Midbrain (tissue), 1 donor: ENCODE measurements at places on chromosomes 4 and X.

- DNase-seq = no peak
Measured at GRCh38 chrX:109704563-109704962, 28.5 kb downstream of the ACSL4 start.

GRCh38 chr4:137083571-137084135 is 448.6 kb downstream of the PCDH18 start:
- DNase-seq = no peak

- DNase-seq = no peak
Measured at GRCh38 chr4:20643631-20644030, 56.6 kb upstream of the PACRGL start.

DNA sequence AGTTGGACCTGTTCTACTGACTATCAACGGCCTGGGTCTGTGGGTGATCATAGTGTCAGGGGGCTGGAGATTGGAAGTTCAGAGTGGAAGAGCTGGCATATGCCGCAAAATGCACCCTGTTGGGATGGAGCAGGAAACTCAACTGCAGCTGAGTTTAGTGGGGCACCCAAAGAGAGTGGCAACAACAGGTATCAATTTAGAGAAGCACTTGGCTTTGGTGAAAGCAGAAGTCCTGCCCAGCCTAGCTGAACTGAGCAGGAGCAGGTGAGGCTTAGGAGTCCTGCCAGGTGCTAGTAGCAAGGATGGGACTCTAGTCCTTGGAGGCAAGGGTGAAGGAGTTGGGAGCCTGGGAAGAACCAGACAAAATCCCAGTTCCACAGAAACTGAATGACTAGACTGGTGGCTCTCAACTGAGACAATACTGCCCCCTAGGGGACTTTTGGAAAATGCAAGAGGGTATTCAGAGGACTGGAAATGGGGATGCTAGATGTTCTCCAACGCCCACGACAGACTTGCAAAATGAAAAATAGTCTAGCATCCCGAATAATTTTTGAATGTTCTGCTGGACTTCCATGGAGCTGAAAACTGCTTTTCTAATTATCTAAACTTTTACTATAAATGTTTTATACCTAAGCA is 49.4 kb downstream of the RTL9 start:
- peak; percentile 70 for DNase-seq

GRCh38 chrX:133561251-133561650 is 146.0 kb upstream of the GPC4 start:
- DNase-seq = no peak

DNA sequence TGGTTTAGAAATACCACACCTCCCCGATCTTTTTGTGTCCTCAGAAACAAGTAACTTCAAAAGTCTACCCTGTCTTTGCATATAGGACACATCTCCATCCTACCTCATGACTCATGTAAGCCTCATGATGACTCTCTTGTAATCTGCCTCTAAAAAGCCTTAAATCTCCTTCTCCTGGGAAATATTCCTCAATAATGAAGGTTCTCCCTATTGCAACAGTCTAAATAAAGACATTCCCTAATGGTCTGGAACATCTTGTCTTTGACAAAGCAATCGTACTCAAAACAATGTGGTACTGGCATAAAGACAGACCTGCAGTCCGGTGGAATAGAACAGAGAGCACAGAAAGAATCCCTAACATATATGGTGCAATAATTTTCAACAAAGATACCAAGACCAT is 257.7 kb downstream of the OPHN1 start:
- no peak for DNase-seq

DNA sequence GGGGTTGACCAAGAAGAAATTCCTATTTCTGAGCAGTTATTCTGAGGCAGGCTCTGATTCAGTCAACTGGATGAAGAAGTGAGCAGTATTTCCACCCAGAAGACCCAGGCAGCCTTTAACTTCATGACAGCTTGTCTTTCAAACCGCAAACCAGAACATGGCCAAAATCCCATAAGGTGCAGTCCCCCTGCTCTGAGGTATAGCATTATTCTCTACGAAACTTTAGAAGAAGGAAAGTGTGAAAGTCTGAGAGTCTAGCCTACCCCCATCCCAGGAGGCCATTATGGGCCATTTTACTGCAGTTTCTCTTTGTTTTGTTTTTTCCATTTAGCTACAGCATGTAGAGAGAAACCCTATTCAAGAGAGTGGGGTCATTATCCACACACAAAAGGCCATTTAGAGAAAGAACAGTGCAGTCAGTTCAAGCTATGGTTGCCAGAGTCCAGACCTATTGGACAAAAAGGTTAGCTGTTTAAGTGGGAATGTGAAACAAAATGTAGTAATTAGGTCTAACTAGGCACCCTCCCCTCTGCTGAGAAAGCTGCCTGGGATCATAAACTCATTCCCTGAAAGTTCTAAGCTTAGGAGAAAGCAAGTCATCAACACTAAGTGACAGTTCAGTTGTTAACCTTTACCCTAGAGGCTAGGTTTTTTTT is 52.1 kb upstream of the RASGEF1B start:
- peak; percentile 72 for DNase-seq

DNA sequence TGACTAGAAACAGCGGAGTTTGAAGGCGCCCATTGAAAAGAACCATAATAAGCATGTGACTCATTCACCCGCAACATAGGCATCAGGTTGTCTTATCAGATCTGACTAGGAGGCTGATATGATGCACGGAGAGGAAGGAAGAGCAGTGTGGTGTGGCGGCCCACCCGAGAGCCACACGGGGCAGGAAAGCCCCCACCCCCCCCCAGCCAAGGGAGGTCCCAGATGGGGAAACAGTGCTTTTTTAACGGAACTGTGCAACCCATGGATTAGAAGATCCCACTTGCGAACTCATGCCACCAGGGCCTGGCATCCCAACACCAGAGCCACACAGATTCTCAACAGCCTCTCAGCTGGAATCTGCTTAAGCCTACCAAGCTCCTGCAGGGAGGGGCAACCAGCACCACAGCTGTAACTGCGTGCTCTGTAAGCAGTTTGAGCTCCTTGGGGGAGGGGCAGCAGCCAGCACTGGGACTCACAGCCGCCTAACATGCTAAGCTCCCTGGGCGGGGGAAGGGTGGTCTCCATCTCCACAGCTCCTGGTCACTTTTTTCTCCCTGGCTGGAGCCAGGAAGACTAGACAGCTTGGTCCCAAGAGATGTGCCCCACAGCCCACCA is 466.2 kb downstream of the PDGFC start:
- DNase-seq = no peak

DNA sequence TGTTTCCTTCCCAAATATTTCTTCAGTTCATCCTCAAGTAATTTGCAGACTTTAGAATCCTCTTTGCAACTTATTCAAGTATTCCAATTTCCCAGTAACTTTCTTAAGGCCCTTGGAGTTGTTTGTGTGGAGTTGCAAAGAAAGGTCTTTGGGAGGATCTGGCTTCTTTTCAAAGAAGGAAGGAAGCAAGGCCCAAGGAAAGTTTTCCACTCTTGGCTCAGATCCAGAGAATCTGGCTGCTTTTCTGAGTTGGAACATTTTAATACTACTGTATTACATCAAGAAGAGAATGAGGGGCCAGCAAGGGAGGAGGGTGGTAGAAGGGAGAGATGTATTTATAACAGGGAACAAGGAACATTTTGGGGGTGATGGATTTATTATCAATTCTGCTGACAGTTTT is 10.5 kb downstream of the CDX4 start:
- DNase-seq = no peak

DNA sequence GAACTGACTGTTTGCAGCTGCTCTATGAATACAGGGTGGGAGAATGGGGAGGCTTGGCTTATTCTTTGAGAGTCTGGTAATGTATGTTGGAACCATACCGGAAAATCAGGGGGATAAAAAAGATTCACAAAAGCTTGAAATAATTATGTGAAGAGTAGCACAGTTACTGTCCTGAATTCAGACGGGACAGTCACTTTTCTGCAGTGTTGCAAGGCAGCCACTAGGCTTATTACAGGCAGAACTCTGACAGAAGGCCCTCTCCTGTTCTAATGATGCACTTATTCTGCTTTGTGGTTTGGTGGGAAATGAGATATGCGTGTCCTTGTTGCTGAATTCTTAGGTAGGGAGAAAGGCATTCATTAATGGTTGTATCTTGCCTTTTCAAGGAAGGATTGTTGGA is 37.2 kb downstream of the GUCY1B1 start:
- DNase-seq = no peak

DNA sequence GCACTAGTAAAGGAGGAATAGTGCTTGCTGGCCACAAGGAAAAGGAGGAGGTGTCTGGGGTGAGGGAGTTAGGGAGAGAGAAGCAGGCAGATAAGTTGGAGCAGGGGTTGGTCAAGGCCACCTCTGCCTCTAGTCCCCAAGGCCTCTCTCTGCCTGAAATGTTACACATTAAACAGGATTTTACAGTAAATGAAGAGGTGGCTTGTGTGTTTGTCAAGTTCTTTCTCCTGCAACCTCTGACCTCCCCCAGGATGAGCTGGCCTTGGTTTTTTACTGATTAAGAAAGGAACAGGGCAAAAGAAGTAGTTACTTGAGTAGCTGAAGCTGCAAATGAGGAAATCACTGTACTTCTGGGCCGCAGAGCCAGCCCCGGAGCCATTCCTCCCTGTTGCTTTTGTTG is 2.0 kb downstream of the GJB1 start:
- no peak for DNase-seq

GRCh38 chr4:140057701-140058100 is 96.3 kb downstream of the MAML3 start:
- no peak for DNase-seq

- no peak for DNase-seq
Measured at GRCh38 chr4:138053641-138054301, 188.4 kb downstream of the SLC7A11 start.

DNA sequence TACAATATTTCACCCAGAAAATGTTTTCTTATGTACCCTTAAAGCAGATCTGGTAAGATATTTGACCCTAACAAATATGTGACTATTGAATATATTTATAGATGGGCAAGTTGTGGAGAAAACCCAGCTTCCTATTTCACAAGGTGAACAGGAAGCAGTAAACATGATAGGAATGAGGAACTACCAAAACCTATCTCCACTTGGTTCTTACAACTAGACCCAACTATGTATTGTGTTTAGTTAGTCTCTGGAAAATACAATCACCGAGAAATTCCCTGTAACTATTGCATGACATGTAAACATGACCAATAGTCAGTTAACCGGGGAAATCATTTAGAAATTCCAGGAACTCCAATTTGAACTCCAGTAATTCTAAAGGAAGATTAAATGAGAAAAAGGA is 8.4 kb upstream of the RXFP1 start:
- no peak for DNase-seq

- DNase-seq = no peak
Measured at GRCh38 chrX:39627257-39627656, 470.5 kb downstream of the BCOR start.

DNA sequence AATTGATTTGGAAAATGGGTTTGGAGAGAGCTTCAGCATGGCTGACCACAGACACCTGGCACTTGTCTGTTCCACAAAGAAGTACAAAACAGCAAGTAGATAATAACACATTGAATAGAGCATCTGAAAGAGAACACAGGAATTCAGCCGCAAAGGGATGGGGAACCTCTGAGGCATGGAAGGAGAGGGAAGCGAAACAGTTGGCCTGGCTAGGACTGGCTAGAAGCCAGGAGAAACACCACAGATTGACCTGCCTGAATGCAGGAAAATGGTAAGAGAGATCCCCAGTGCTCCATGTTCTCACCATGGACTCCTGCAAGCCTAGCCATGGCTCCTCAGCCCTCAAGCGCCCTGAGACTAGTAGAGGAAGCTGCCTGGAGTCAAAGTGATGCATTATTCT is 169.7 kb upstream of the SH3RF1 start:
- DNase-seq = no peak

DNA sequence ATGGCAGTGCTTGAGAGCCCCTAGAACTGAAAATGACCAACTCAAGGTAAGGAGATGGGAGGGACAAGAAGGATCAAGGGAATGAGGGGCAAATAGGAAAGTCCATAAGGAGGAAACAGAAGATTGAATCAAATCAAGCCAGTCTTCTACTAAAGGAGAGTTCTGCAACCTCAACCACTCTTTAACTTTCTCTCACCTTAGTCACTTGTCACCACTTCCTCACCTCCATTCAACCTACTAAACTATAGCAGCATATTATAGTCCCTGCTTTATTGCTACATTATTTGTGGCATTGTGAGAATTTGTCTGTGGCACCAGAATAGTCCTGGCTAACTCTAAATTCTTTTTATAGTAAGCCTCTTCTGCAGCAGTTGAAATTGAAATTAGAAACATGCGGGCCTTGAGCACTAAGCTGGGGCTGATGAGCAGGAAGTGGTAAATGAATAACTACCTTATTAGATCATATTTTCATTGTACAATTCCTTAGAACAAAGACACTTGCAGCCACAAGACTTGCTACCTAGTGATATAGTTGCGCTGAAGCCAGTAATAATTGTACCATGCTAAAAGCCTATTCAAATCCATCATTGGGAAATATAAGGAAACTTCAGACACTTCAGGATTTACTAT is 336.9 kb downstream of the ZNF674 start:
- no peak for DNase-seq

DNA sequence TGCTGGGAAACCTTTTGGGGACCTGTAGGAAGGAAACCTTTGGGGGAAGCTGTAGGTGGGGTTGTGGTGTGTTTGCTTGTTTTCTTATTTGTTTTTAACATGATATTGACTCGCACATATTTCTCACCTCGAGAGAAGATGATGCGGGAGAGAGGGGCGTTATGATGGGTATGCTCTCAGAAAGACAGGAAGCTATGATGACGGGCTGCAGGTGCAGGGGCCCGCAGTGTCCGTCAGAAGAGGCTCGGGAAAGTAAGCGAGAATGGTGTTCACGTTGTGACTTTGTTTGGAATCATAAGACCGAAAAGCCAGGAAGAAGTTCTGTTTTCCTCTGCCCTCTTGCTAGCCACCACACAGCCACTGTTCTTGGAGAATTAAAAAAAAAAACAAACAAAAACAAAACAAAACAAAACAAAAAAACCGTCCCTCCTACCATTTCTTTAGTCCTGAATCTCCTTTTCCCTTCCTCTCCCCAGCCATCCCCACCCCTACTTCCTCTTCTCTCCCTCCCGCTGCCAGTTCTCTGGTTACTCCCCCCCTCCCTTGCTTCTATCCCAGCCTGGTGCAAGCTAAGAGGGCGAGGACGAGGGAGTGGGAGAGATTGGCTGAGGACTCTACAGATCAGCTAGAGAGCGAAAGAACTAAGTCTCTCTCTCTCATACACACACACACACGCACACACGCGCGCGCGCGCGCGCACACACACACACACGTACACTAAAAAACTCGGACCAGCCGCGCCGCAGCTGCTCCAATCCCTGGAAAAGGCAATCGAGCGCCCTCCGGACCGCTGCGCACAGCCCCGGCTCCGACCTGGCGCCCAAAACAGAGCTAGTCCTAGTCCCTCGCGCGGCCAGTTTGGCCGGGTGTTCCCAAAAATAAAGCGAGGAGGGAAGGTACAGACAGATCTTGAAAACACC is at the start of gene BMP3:
Gene BMP3 (plus strand): TSS at position 648 of the 920 bp plus-strand sequence. CDS start 577 bp downstream, outside the sequence.
- no peak for DNase-seq

GRCh38 chrX:95346856-95347255 is 1337.8 kb upstream of the DIAPH2 start:
- DNase-seq = peak; percentile 2

- DNase-seq = no peak
Measured at GRCh38 chr4:153013202-153013977, 77.3 kb downstream of the FHDC1 start.

GRCh38 chrX:146264763-146265375 is 447.2 kb downstream of the SLITRK2 start:
- DNase-seq = no peak

- DNase-seq = no peak
Measured at GRCh38 chr4:107834241-107834794, 9.6 kb downstream of the SGMS2 start.
